Stimulated activated naive CD8-positive, alpha-beta T cell treated with anti-CD3 and anti-CD28 coated beads, Interleukin-15, Interleukin-2, amounts not matched to agents 100 U/mL and 50 U/mL, for 24 hours (primary cell): ENCODE measurements at places on chromosomes 5 and 9.

GRCh38 chr5:67425514-67425913 lies 228.9 kb upstream of the CD180 start:
- DNase-seq: no peak

DNA sequence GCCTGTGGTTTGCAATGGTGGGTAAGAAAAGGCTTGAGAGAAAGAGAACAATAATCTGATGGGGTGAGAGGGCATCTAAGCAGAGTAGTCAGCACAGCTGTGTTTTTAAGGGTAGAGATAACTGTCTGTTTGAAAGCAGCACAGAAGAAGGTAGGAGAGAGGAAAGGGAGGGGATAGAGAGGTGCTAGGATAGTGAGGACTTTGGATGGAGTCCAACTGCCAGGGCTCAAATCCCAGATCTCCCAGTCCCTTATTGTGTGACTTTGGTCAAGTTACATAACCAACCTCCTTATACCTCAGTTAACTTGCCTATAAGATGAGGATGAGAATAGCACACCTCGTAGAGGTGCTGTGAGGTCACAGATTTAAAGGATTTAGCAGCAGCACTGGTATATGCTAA lies 55.6 kb downstream of the GPR21 start:
- DNase-seq: no peak

- no peak for DNase-seq
Observed at GRCh38 chr5:463301-463700, 20.3 kb downstream of the EXOC3 start.

- no peak for DNase-seq
Observed at GRCh38 chr9:110821064-110821463, 152.5 kb downstream of the MUSK start.

- DNase-seq: no peak
Observed at GRCh38 chr5:94463739-94464138, 154.7 kb downstream of the KIAA0825 start.

GRCh38 chr9:120104771-120105170 lies 475.2 kb downstream of the CDK5RAP2 start:
- DNase-seq: no peak

- no peak for DNase-seq
Observed at GRCh38 chr9:27181381-27181780, 72.4 kb downstream of the TEK start.

DNA sequence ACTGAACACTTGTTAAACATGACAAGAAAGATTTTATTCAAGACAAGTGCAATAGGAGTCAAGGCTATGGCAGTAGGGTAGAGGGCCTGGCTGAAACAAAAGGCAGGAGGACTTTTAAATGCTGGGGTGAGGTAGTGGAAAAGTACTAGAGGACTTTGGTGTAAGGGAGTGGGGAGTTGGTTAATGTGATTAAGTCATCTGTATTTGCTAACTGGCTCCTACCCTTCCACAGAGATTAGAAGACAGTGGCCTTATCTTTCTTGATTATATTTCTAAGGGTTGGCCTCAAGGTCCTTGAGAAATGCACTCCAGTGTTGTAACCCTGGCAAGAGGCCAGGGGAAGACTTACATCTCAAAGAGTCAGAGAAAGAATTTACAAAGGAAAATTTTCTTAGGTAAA lies 160.2 kb upstream of the FTMT start:
- no peak for DNase-seq

DNA sequence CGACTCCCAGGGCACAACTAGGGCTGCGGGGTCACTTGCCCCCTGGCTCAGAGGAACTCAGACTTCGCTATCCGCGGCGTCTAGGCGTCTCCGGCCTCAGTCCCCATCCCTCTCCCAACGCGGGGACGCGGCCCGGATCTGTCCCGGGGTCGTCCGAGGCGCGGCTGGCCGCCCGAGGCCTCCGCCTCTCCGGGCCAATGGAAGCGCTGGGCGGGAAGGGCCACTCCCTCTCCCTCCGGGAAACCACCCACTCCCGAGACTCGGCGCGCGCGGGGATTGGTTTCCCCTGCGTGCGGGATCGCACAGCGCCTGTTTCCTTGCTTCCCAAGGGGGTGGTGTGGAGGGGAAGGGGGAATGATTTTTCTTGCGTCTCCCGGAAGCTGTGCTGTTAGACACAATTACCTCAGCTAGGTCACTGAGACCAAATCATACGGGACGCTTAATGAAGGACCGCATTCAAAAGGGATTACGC lies 38.3 kb downstream of the NR2F1 start:
- peak; percentile 39 for DNase-seq

- DNase-seq: no peak
Observed at GRCh38 chr5:138439477-138440158, 761 bp downstream of the REEP2 start.

- no peak for DNase-seq
Observed at GRCh38 chr5:133290669-133291240, 238.9 kb downstream of the HSPA4 start.

- DNase-seq: no peak
Observed at GRCh38 chr5:79042188-79042587, 27.3 kb downstream of the DMGDH start.

DNA sequence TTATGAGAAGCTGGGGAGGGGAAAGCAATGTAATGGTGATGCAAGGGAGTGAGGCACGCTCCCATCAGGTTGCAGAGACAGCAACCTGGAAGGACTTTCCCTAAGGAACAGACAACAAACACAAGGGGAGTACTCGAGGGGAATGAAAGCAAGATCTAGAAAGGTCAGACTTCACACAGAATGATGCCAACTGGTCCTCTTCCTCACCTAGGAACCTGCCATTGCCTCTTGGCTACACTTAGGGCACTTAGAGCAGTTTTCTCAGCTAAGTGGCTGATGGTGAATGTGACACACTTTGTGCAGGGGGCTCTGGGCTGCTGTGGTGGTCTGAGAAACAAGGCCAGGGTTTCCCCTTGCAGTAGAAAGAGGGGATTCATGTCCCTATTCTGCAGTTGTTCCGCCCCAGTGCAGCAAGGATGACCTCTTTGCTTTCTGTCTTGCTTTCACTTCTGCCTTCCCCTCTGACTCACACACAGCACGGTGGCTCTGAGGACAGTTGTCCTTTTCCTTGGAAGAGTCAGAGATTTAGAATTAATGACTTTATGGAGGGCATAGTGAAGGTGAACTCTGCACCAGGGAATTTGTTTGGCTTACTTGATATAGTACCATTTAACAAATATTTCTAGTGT lies 394.0 kb upstream of the KLF4 start:
- no peak for DNase-seq

GRCh38 chr5:43038496-43038989 lies 1.6 kb downstream of the ANXA2R start:
- peak; percentile 55 for DNase-seq

GRCh38 chr5:53323511-53323910 lies 156.9 kb upstream of the FST start:
- DNase-seq: no peak

GRCh38 chr5:102617191-102618187 lies 118.7 kb upstream of the SLCO6A1 start:
- DNase-seq: no peak

DNA sequence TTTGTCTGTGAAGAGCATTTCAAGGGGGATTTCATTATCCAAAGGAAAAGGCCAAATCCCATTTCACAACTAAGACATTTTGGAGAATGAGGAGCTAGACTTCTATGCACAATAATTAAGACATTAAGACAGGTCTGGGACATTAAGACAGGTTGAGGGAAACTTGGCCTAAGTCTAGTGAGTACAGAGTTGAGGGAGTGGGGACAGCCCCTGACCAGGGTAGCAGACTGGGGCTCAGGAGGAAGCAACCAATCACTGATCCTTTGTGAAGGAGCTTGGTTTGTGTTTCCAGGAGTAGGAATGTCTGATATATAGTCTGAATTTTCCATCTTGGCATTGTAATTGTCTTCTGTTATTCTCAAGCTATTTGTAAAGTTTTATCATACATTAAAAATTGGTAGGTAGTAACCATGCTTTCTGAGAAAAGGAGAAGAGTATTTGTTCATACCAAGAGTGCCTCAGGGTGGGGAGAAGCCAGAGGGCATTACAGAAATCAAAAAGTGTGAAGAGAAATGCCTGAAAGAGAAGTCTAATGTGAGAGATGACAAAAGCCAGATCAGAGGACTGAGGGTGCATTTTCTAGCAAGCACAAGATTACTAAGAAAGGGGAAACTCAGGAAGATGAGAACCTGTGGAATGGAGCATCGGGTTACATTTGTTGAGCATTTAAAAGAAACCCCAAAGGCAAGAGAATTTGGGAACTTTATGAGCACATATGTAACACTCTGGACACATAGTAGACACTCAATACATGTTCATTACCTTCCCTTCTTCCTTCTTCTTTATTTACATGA lies 189.3 kb upstream of the PIK3R1 start:
- no peak for DNase-seq

- no peak for DNase-seq
Observed at GRCh38 chr5:43215073-43215631, 23.1 kb downstream of the NIM1K start.

DNA sequence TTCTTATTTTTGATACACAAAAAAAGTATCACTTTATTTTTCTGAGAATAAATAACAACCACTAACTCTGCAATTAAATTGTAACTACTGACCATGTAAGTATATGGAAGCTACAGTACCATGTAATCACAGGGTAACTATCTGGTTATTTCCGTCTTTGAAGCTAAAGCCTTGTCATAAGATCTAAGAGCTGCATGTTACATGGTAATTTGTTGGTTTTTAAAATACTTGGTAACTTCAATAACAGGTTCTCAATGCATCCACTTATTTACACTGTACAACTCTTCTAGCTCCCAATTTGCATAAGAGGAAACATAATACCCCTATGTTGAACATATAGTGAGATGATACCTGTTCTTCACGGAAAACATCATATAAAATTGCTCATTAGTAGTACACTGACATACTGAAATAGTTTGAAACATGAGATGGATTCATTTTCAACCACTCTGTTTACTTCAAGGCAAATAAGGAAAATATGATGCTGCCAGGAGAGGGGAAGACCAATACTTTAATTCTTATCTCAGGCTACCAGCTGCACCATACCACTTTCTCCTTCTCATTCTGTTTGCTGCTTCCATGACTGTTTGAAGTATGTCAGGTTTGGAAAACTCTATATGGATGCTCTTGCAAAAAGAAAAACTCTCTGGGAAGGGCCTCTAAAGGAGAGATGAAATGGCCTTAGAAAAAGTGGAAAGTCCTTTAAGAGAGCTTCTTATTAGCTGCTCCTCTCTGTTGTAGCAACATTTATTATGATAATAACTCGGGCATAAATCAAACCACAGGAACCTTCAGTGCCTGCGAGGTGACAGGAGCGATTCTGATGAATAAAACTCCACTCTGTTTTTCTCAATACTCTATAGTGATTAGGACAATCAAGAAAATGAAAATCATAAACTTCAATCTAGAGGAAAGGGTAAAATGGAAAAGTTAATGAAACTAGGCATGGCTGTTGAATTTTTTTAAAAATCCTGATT lies 150.2 kb downstream of the KIAA0825 start:
- no peak for DNase-seq

- DNase-seq: no peak
Observed at GRCh38 chr5:123805300-123805699, 293.3 kb downstream of the CSNK1G3 start.

- DNase-seq: peak; percentile 46
Observed at GRCh38 chr9:96450613-96451528, 902 bp downstream of the HABP4 start.

DNA sequence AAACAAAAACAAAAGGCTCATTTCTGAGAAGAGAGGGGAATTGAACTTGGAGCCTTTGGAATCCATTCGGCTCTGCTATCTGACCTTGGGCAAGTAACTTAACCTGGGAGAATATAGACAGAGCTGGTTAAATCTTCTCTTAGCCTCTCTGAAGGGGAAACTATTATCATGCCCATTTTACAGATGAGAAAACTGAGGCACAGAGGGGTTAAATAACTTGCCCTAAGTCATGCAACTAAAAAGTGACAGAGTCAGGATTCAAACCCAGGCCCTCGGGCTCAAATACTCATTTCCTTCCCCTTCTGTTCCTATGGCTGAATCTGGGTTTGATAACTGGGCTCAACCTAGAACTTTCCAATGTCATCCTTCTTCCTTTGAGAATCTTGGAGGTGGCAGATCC lies 291.3 kb upstream of the MSX2 start:
- no peak for DNase-seq

GRCh38 chr5:32343058-32343672 lies 30.4 kb upstream of the MTMR12 start:
- no peak for DNase-seq

- DNase-seq: no peak
Observed at GRCh38 chr5:175740014-175740413, 82.1 kb downstream of the HRH2 start.

- no peak for DNase-seq
Observed at GRCh38 chr9:88680041-88680440, 145.1 kb downstream of the NXNL2 start.

DNA sequence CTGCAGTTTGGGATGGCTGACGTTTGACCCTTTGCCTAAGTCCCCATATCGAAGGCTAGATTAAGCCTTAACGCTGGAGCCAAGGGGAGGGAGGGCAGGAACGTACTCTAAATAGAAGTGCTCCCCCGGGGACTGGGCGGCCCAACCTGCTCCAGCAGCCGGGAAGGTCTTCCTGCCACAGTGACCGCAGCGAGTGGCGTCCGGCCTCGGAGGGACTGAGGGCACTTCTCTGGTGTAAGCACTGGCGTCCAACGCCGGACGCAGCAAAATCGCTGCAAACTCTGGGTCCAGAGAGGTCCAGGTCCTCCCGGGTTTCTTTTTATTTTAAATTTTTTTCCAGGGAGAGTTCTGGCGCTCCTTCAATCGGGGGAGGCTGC lies 505 bp upstream of the ACER2 start:
- DNase-seq: peak; percentile 11

GRCh38 chr9:124206391-124206790 lies 51.4 kb upstream of the NEK6 start:
- no peak for DNase-seq

DNA sequence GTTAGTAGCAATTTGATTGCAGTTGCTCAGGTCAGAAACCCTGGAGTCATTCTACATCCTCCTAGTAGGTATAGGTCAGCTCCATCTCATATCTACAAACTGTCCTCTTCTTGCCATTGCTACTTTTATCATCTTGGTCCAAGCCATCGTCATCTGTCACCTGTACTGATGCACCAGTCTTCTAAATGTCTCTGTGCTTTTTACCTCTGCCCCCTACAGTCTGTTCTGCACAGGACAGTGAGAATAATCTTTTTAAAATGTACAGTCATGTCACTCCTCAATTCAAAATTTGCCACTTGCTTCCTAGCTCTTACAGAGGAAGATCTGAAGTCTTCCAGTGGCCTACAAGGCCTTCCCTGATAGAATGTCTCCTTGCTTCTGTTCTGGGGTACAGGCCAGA lies 6.8 kb downstream of the NNT start:
- no peak for DNase-seq
